ENCODE measurements at places on chromosomes 7 and 10.
A peak's percentile ranks its signal among the peaks of the same experiment; 100 is the strongest.

DNA sequence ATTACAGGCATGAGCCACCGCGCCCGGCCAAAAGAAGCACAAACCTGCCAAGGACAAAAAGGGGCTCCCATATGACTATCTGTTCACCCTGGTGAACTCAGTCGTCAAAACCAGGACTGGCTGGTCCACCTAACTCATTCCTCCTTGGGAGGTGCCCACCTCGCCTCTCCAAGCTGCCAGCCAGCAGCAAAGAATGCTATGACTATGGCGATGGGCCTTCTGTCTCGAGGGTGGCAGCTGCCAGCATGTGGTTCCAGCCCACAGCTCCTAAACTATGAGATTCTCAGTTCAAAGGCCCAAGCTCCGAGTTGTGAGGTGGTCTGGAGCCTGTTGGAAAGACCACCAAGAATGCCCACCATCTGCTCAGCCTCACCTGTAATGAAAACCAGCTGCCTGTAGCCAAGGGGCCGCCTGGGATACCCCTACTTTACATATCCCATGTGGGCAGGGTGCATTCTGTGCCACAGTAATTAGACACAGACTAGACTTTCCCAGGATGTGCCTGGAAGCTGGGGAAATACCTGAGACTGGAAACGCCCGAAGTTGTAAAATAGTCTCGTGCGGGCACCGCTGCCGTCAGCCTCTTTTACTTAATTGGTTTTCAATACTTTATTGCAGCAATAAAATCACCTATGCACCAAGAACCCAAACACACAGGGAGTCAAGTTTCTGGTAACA, 71.1 kb downstream of the ZRANB1 start:
- DNase-seq = no peak

GRCh38 chr7:33517191-33517590, 387.8 kb downstream of the BBS9 start:
- no peak for DNase-seq

DNA sequence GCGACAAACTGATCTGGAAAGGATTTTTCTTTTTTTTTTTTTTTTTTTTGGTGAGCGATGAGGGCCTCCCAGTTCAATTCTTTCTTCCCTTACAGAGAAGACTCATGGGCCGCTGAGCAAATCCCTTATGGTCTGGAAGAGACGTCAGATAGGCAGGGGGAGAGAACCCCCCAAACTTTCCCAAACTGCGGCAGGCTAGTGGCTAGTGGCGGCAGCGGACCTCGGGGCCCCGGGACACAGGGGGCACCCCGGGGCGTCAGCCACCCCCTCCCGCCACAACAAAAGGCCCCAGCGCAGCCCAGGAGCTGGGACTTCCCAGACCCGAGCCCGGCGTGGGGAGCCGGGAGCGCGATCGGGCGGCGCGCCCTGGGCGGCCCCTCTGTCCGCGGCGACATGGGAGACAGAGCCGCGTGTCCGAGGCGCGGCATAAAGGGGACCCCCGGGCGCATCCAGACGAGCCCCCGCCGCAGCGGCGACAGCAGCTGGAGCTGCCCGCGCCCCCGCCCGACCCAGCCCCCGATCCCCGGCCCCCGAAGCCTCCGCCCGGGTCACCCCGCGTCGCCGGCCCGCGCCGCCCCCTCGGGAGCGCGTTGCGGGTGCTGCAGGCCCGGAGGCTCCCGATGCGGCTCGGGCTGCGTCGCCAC, 755 bp downstream of the FAM171A1 start:
- DNase-seq = peak; percentile 29

DNA sequence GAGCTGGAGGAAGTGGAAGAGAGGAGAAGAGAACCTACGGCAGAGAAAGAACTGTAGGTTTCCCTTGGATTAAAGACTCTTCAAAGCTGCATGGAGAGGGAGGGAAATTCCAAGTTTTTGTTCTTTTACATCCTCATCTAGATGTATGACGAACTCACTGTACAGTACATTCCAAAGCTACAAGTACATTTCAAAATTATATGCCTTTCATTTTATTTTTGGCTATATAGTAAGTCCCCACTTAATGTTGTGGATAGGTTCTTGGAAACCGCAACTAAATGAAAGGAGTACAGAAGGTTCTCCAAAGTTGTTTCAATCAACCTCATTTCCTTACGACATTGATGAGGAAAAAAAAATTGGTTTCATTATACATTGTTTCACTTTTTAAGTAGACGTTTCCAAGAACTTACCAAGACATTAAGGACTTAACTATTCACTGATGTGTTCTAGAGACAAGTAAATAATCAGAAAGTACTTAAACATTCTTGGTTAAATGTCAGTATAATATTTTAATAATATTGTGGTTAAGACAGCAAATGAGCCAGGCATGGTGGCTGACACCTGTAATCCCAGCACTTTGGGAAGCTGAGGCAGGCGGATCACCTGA, 16.1 kb upstream of the JMJD1C start:
- DNase-seq = no peak

GRCh38 chr10:5018134-5018533, 14.5 kb upstream of the AKR1C2 start:
- no peak for DNase-seq

DNA sequence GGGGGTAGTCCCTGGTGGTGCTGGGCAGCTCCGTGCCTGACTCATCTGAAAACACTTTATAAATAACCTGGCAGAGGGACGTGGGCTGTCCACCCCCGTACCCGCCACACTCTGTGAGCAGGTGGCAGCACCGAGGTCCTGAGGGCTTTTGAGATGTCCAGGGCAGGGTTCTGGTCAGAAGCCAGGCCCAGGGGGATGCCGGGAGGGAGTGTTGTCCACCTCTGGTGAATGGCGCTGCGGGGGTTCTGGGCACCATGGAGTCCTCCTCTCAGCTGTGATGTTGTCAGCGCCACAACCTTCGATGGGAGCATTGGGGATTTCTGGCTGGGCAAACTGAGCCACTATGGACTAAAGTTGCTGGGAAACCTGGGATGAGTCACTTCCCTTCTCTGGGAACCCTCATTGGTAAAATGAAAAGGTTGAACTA, 27.4 kb upstream of the GOLGA7B start:
- no peak for DNase-seq

GRCh38 chr10:75470901-75471300, 39.5 kb downstream of the LRMDA start:
- DNase-seq = no peak

GRCh38 chr7:72925546-72926120, 738 bp downstream of the POM121 start:
- no peak for DNase-seq

GRCh38 chr7:124349443-124349842, 316.6 kb upstream of the TMEM229A start:
- DNase-seq = no peak

DNA sequence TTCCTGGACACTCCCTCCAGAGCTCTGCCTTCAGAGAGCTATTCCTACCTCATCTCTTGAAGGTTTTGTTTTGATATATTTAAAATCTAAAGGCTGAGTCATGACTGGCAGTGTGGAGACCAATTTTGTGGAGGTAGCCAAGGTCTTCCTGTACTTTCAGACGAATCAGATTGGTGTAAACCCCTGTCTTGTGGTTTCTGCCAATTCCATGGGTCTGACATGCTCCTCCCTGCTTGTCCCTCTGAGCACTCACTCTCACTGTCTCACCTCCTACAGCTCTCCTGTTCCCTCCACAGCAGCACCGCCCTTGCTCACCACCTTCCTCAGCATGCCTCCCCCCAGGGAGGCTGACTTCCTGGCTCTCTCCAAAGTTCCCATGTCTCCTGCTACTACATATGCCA, 179.8 kb downstream of the NPSR1 start:
- DNase-seq = no peak

DNA sequence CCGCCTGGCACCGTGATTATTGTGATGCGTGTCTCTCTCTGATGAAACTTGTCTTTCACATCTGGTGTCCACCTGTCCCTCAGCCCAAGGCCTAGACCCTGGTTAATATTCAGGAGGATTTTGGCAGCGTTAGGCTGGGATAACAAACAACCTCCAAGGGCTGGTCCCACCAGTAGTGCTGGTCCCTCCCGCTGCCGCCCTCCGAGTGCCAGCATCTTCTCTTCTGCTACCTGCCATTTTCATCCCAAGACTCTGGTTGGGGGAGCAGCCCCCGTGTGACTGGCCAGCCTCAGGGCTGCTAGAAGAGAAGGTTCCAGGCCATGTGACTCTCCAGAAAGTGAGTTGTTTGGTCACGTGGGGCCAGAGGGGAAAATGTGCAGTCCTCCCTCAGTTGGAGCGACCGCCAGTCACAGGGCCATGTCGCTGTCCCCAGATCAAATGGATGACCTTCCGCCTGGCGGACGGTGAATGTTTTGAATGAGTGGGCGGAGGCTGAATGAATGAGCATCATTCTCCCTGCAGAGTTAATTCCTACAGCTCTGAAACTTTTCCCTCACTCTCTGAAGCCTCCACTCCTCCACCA, 479.9 kb upstream of the FOXK1 start:
- no peak for DNase-seq

- no peak for DNase-seq
Measured at GRCh38 chr10:92479547-92479946, 94.3 kb downstream of the IDE start.

DNA sequence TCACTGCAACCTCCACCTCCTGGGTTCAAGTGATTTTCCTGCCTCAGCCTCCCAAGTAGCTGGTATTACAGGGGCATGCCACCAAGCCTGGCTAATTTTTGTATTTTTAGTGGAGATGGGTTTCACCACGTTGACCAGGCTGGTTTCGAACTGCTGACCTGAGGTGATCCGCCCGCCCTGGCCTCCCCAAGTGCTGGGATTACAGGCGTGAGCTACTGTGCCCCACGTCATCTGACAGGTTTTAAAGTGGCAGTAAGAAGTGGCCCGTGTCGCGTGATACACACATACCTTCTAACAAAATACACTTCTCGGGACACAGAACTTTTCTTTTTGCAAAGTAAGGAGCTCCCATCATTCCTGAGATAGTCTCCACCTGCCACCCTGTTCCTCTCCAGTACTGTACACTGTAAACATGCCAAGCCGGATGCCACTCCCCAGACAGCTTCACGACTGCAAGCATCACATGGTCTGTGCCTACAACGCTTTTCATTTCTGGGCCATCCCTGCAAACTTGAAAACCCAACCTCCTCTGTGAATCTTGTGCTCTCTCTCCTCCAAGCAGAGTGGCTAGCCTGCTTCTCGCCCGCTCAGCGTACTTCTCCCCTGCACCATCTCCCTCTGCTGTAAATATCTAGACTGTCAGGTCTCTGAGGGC, 256.3 kb upstream of the KLF14 start:
- DNase-seq = no peak

DNA sequence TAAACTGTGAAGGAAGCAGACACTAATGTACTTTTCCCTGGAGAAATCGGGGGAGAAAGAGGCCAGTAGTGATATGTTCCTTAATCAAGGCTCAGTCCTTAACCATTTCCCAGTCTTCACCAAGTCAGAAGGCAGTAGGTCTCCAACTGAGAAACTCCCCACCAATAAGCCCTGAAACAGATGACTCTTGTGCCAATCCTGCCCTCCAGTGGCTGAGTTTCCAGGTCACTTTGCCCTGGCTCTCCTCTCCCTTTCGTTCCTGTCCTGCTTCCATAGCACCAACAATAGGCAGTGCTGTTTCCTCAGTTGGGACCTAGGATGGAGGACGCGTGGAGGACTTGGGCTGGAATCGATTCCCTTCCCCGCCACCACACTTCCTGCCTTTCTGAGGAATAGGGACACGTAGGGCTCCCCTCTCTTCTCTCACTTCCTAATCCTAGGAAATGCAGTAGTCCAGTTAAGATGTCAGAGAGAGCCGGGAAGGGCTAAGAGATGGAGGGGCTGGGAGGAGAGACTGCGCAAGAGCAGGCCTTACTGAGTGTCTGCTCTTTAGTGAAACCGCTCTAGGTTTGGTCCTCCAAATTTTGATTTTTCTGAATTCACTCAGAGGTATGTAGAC, 23.4 kb downstream of the ATOH7 start:
- DNase-seq = peak; percentile 29

DNA sequence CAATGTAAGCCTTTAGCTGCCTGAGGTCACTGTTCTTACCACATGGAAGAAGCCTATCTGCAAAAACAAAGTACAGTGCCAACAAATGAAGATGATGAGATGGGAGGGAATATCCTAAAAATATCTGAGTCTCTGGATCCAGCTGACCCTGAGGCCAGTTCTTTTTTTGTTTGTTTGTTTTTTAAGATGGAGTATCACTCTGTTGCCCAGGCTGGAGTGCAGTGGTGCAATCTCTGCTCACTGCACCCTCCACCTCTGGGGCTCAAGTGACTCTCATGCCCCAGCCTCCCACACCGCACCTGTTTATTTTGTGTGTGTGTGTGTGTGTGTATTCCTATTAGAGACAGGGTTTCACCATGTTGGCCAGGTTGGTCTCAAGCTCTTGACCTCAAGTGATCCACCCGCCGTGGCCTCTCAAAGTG, 44.9 kb downstream of the HYCC1 start:
- DNase-seq = no peak

- no peak for DNase-seq
Measured at GRCh38 chr10:24872049-24872789, 80.2 kb downstream of the PRTFDC1 start.

Measured in activated T-cell treated with anti-CD3 and anti-CD28 coated beads, Interleukin-2, amount 50 U/mL, for 72 hours (primary cell).